ENCODE measurements at places on chromosomes 13 and 19.

DNA sequence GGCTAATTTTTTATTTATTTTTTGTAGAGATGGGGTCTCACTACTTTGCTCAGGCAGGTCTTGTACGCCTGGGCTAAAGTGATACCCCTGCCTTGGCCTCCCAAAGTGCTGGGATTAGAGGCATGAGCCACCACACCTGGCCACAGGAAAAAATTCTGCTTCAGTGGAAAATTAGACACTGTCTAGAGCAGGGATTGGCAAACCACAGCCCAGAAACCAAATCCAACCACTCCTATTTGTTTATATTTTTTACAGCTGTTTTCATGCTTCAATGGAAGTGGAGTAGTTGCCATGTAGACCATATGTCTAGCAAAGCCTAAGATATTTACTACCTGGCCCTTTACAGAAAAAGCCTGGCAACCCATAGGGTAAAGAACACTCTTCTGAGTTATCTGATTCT is 123.7 kb upstream of the MRI1 start:
- no peak for DNase-seq

GRCh38 chr19:41939861-41940730 is 11.8 kb upstream of the ERFL start:
- no peak for DNase-seq

- peak; percentile 59 for DNase-seq
Measured at GRCh38 chr13:76812206-76812897, 73.9 kb downstream of the KCTD12 start.

- DNase-seq, result no peak
Measured at GRCh38 chr13:42392716-42393572, 121.0 kb downstream of the AKAP11 start.

GRCh38 chr19:5074407-5074806 is 105.5 kb downstream of the KDM4B start:
- no peak for DNase-seq

- DNase-seq, result no peak
Measured at GRCh38 chr19:2552859-2553258, 76.9 kb downstream of the GADD45B start.

DNA sequence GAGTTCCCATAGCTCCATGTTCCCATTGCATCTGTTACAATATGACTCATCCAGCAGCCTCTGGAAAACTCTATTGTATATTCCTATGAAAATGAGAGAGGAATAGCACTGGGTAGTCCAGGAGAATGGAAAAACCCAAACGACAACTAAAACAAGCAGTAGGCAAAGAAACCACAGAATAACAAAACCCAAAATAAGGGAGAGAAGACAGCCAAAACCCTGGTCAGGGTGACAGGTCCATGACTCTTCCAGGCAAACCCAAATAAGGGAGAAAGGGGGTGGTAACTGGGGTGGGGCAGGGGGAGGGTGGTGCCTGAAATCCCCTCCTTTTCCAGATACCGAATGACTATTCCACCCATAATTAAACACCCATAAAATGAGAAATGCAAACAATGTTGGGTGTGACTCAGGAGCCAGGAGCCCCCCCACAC is 4.0 kb upstream of the ZNF8 start:
- DNase-seq, result no peak

GRCh38 chr13:76950101-76950500 is 1.8 kb downstream of the ACOD1 start:
- no peak for DNase-seq

GRCh38 chr19:4583961-4584669 is 24.6 kb upstream of the SEMA6B start:
- no peak for DNase-seq

DNA sequence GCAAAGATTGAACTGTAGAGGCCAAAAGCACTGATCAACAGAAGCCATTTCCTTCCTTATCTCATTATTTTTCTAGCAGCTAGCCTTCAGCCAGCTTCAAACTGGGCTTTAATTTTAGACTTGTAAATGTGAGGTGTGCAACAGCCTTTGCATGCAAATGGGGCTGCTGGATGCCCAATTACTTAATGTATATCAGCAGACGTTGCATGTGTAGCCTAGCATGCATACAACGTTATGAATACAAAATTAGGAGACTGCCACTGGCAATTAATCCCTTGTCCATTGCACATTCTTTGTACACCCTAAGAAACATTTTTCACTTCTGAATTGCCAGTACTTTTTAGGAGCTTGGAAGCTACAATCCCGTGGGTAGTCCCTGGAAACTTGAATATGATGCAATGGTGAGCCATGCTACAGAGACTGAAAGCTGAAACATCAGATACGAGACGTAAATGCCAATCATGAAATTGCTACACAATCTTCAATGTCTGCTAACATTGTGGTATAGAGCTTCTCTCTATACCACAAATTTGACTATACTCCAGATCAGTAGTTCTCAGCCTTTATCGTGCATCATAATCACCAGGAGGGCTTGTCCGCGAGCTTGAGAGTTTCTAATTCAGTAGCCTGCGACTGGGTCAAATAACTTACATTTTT is 20.2 kb downstream of the EPSTI1 start:
- DNase-seq, result no peak

- no peak for DNase-seq
Measured at GRCh38 chr19:32750441-32751055, 31.0 kb downstream of the TDRD12 start.

DNA sequence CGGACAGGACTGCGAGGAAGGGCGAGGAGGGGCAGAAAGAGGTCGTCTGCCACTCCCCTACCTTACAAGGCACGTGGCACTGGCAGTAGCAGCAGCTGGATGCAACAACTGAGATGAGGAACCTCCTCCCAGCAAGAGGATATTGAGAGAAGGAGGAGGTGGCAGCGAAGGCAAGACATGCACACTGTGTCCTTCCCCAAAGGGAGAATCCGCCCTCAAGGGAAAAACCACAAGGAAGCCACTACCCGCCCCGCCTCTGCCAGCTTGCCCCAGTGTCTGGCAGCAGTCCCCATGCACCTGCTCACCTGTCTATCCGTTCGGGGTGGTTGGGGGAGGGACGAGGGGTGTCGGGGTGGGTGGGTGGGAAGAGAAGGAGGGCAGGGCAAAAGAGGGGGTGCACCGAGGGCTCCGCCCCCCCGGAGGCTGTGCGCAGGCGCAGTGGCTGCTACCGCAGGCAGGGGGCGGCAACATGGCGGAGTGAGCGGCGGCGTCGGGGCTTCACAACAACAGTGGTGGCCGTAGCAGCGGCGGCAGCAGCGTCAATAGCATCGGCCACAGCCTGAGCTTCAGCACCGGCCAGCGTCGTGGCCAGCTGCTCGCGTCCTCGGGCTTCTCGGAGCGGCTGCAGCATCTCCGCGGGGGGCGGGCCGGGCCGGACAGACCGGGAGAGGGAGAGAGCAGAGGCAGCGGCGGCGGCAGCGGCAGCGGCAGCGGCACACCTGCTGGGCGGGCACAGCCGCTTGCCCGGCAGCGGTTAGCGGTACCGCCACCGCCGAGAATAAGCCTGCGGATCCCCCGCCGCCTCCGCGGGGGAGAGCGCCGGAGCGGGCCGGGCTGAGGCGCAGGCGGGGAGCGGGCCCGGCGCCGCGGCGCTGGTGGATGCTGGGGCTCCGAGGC is at the start of gene NBEA:
Gene NBEA (plus strand): TSS at position 436 of the 897 bp plus-strand sequence. CDS start 551 bp downstream, outside the sequence.
- DNase-seq, result no peak

DNA sequence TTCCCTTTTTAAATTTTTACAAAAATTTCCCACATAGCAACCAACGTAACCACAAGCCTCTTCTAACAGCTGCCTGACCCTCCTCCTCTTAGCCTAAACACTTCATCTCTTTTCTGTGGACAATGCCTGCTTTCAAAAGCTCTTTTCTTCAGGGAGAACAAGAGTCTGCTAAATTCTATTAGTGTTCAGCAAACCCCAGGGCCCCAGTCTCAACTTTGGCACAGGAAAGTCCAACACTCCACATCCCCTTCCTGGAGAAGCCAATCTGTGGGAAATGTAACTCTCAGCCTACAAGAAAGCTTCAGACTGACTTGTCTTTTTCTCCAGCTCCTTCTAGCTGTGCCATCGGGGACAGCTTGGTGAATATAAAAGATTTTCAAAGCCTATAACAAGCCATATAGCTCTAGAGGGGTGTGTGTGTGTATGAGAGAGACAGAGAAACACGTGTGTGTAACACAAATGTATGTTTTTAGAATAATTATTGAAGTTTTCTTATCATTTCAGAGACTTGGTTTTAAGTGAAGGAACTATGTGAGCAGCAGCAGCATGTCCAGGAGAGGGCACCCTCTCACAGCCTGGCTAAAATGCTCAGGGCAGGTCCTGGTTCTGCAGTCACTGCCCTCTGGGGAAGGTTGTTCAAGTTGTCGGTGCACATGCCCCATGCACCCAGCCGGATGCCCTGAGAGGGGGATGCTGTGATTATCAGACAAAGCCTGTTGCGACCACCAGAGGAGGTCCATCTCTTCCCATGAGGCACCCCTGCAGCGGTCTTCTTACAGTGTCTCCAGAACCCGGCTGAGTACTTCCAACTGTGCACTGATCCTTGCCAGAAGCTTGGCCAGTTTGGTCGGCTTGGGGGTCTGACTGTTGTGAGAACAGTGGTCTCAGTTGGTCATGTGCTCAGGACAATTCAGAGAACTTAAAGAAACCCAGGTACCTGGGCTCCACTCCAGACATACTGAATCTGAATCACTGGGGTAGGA is 34.4 kb downstream of the CCDC70 start:
- DNase-seq, result peak; percentile 3
